ENCODE measurements at places on chromosomes 11 and 22.

- DNase-seq: no peak
These were observed 46.0 kb downstream of the STIM1 start for GRCh38 chr11:3901249-3902025.

- no peak for DNase-seq
These were observed 7.9 kb upstream of the CYTH4 start for GRCh38 chr22:37274380-37274862.

DNA sequence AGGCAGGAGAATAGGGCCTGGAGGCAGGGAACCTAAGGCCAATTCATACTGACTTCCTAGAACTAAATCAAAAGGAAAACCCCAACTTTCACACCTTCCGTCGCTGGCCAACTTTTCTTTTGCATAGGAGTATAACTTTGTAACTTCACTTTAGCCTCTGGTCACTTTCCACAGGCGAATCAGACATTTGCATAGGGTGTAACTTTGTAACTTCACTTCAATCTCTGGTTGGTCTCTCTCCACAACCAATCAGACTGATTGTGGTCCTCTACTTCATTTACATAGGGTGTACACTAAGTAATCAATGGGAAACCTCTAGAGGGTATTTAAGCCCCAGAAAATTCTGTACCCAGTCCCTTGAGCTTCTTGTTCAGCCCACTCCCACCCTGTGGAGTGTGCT is 11.5 kb upstream of the TMPRSS4 start:
- no peak for DNase-seq

DNA sequence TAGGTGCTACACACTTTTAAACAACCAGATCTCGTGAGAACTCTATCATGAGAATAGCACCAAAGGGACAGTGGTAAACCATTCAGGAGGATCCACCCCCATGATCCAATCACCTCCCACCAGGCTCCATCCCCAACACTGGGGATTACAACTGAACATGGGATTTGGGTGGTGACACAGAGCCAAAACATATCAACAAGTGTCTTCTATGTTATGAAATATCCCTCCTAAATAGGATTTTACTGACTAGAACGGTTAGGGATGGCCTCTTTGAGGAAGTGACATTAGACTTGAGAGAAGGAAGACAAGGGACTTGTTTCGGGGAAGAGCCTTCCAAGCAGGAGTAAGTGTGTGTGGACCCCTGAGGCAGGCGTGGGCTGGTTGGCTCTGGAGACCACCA is 11.9 kb upstream of the MRPL11 start:
- no peak for DNase-seq

DNA sequence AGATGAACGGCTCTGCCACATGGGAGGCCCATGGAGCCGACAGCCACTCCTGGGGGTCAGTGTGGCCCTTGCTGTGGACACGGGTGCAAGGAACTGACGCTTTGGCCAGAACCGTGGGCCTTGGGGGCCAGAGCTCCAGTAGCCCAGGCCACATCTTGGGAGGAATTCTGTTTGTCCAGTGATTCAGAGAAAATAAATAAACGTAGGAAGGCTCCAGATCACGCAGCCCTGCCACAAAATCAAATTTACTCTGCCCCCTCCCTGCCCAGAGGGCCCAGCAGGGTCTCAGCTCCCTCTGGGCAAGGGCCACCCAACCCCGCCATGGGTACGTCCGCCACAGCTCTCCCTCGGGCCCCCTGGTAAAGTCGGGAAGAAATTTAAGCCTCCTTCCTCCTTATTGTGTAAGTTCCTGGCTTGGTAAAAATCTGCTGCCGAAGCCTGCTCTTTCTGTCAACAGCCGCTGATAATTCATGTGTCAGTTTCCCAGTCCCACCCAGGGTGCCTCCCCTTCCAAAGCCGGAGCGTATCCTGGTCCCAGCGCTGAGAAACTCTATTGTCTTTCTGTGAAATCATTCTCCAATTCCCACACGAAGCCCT is 6.9 kb upstream of the MUC5AC start:
- DNase-seq: no peak

DNA sequence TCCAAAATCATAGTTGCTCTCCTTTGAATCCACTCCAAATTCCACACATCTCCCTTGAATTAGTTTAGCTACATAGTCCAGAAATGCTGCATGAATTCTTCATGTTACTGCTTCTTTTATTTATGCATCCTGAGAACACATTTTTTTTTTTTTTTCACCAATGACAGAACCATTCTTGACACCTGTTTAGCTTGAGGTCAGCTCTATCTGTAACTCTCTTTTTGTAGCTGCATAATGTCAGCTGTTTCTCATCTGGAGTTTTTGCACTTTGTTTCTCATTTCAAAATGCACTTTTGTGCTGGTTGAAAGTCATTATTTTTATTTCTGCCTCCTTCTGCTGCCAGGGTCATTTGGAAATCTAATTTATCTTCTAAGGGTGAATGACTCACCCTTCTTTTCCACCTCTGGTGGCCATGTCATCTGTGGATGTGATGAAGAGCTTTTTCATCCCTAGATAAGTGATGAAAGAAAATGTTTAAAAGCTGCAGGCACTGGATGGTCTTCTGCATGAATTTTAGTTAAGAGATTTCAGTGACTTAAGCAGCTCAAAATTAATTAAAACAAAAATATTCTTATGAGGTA is 93.7 kb downstream of the JRKL start:
- no peak for DNase-seq

DNA sequence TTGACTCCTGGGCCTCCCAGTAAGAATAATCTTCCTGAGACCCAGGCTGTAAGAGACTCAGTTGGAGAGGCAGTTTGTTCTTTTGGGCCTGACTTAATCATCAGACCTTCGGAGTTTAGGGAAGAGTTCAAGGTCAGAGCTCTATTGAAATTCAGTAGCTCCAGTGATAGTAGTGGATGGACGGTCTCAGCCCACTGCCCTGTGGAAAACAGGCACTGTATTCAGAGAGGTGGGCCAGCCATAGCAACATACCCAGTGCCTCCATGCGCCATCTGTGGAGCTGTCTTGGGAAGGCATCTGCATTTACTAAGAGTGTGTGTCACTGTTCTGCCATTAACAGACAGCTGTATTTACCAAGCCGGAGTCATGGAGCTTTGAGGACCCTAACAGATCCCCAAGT is 2.9 kb downstream of the SMARCB1 start:
- DNase-seq: no peak

DNA sequence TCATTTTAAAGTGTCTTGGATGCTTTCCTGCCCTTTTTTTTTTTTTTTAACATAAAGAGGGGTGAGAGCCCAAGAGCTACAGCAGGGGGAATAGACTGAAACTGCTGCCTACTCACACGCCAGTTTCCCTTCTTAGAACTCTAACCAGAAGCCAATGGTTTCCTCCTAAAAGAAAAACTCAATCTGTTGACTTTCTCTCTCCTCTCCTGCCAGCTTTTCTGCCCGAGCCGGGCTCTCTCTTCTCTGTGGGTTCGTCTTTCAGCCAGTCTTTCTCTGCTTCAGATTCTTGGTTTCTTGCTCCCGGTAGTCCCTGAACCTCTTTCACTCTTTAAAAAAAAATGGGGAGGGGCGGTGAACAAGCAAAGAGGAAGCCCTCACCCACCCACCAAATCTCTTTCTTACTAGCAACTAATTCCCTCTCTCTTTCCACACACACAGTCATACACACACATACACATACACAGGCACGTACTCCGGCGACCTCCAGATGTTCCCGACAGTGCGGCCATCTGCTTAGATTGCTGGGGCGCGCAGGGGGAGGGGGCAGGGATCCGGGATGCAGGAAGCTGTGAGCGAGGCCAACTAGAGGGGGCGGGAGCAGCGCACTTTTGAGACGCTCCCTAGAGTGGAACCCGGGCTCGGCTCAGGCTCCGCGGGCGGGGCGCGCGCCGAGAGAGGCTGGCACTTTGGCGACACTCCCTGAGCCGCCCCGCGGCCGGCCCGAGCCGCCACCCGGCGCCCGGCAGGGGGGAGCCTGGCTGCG is 444 bp upstream of the TSKU start:
- DNase-seq: no peak

DNA sequence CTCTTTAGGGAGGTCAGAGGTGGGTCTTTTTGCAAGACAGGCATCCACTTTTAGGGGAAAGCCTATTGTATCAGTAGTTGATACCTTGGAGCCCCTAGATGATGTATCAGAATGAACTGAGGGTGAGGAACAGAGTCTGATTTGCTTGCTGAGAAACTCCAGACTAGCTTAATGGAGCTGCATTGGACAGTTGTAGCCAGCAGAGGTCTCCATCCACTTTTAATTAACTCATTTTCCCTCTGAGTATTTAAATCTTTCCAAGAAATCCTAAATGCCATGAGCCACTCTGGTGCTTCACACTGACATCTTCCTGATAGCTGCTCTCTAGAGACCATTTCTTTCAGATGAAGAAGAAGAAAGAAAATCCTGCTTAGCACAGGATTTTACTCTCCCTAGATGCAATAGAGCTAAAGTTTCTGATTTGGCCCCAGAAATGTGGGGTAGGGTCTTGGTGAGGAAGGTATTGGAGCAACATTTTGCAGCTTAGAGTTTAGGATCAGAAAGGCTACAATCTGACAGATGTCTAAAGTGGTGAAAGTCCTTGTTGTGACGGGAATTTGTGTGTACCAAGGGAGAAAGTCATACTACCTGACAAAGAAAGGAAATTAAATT is 38.0 kb downstream of the EXT2 start:
- DNase-seq: no peak

Data from T-helper 9 cell (primary cell).